ENCODE measurements at places on chromosomes 6 and 20.
A peak's percentile ranks its signal among the peaks of the same experiment; 100 is the strongest.

- DNase-seq = no peak
Observed at GRCh38 chr6:62808565-62809293, 402.5 kb upstream of the FKBP1C start.

GRCh38 chr6:33665957-33666356, 44.8 kb downstream of the ITPR3 start:
- no peak for DNase-seq

DNA sequence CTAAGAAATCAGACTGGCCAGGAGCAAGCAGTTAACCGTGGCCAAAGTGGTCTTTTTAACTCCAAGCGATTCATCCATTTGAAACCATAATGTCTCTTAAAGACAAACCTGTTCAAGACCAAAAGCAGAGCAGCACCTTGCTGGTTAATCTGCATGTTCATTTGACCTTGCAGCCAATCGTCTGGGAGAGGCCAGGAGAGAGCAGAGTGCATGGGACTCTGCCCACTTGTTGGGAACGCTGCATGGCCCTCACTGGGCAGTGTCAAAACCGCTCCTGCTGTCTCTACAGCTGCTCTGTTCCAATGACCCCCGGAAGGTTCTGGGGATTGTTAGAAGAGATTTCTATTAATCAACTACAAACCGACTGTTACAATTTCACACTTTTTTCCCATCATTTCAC, 79.6 kb downstream of the OLIG3 start:
- no peak for DNase-seq

DNA sequence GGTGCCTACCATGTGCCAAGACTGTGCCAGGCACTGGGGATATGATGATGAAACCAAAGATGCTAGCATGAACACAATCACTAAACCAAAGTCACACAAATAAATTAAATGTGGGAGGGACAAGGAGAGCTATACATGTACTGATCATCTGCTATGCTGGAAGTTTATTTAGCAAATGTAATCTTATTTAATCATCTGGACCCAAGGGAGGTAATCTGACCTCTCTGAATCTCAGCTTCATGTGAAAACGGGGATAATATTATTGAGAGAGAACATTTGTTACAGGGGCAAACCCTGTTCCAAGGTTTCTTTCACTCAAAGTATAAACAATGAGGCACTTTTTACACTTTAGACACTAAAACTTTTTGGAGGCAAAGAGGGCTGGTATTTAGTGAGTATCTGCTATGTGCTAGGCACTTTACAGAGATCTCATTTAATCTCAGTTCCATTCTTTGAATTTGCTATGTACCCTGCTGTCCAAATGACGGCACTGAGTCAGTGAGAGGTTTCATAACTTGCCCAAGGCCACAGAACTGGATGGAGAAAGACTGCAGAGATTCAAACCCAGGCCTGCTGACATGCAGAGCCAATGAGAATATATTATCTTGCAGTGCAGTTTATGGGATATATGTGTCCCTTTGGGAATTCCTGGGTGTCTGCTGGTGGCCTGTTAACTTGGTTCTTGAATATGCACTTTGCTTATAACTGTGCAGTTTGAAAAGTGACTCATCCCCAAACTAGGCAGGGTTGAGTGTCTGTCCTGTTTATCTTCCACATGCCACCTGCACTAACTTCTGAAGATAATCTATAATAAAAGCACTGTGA, 3.3 kb upstream of the ASXL1 start:
- peak; percentile 47 for DNase-seq

GRCh38 chr6:105781248-105781647, 304.9 kb upstream of the PRDM1 start:
- no peak for DNase-seq

DNA sequence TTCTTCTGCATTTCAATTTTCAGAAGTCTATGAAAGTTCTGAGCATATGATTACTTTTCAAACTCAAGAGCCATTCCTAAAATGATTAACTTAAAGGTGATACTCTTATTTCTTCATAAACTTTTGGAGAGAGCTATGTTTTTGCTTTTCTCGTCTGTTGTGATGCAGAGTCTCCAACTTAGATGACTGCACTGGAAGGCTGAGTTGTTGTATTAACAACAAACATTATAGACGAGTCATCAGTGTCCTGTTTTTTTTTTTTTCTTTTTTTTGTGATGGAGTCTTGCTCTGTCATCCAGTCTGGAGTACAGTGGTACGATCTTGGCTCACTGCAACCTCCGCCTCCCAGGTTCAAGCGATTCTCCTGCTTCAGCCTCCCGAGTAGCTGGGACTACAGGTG, 101.9 kb downstream of the CD109 start:
- DNase-seq = no peak

- no peak for DNase-seq
Observed at GRCh38 chr6:41965429-41966213, 24.0 kb upstream of the CCND3 start.

GRCh38 chr6:89144354-89144906, 1.4 kb upstream of the PM20D2 start:
- DNase-seq = no peak

- no peak for DNase-seq
Observed at GRCh38 chr6:167973148-167973885, 24.2 kb upstream of the KIF25 start.

GRCh38 chr20:64040231-64041039, 4.5 kb downstream of the C20orf204 start:
- DNase-seq = no peak

- no peak for DNase-seq
Observed at GRCh38 chr6:113772961-113773360, 84.2 kb upstream of the MARCKS start.

DNA sequence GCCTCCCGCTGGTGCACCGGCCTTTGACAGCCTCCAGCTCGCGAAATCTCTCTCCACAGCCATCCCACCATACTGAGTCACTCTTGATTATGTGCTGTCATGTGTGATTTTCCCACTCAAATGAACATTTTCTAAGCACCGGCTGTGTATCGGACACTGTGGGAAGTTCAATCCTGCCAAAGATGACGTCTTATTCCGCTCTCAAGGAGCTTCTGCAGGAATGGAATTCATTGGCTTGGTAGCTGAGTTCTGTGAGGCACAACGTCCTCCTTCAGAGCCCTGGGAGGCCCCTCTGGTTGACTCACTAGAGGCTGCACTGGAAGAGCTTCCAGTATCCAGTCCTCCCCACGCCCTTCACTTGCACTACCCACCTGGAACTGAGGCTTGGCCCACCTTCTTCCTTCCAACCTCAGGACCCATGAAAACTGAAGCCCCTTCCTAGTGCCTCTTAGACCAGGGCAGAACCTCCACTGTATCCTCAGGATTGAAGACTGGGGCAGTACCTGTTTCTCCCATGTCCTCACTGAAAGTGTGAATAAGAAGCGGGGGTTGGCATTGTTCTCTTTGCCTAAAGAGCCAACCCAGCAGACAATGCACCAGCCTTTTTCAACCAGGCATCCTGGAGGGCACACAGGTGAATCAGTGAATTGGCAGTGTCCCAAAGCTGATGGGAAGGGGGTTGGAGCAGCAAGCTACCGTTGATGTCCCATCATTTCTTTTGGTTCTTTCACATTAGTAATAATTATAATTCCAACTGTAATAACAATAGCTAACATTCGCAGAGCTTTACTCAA, 1.7 kb downstream of the UNC5CL start:
- DNase-seq = no peak

GRCh38 chr6:16721977-16722376, 39.3 kb downstream of the ATXN1 start:
- DNase-seq = no peak

DNA sequence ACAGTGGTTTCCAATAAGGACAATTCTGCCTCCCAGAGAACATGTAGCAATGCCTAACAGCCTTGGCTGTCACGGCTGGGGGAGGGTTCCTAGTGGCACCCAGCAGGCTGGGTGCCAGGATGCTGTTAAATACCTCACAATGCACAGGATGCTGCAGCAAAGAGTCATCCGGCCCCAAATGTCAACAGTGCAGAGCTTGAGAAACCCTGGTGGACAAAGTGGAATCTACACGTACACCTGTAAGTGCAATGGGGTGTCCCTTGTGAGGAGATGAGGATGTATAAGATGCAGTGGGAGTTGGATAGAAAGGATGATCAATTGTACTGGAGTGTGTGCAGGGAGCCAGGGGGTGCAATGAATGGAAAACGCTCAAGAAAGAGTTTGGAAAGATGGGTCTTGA, 142.4 kb downstream of the FNDC1 start:
- DNase-seq = no peak

DNA sequence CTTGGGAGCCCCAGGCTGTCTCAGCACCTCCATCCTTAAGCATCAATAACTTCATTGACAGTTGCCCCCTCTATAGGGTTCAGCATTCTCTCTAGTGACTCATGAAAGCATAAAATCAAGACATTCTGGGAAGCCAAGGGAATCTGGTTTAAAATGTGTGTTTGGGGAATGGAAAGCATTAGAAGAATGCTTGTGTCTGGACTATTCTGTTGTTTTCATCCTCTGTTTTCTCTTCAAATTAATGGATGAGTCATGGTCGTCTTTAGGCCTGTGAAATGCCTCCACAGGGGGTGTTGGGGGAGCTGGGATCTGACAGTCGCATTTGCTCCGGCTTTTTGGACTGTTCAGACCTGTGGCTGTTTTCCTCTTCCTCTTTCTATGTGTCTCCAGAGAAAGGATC, 279.7 kb downstream of the CDC5L start:
- peak; percentile 93 for DNase-seq

DNA sequence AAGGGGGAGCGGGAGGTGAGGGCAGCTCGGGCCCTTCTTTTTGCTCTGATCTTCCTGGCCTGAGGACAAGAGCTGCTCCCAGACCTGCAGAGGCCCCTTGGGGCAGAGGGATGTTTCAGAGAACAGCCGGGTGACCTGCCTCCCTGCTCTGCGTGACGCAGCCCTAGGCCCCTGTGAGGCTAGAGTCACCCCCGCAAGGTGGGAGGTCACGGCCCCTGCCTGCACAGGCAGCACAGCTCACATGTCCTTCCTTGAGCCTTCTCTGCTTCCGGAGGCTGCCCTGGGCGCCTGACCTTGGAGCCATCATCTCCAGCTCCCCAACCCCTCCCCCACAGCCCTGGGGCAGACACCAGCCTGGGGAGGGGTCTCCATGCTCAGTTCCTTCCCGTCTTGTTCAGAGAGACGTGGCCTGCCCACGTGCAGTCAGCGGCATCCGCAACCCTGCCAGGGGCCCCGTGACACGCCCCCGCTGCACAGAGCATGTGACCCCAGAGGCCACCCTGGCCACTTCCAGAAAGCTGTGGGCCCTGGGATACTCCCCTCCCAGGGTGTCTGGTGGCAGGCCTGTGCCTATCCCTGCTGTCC, at the start of gene BIRC7:
TSS of gene BIRC7 (plus strand) at position 507 of the 585 bp plus-strand sequence. CDS start 192 bp downstream, outside the sequence.
- DNase-seq = no peak

GRCh38 chr20:59628171-59628570, 23.8 kb downstream of the PHACTR3 start:
- DNase-seq = no peak

GRCh38 chr6:113903666-113904330, 46.7 kb downstream of the MARCKS start:
- peak; percentile 52 for DNase-seq

DNA sequence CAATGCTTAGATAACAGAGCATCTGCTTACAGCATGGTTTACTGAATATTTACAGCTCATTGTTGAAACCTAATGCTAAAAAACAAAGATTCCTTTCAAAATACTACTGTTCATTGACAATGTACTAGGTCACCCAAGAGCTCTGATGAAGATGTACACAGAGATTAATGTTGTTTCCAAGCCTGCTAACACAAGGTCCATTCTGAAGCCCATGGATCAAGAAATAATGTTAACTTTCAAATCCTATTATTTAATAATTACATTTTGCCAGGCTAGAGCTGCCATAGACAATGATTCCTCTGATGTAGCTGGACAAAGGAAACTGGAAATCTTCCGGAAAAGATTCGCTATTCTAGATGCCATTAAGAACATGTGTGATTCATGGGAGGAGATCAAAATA, 355.6 kb downstream of the TENT5A start:
- no peak for DNase-seq

GRCh38 chr6:37624121-37624520, 73.6 kb downstream of the MDGA1 start:
- no peak for DNase-seq

GRCh38 chr6:138310294-138310693, 67.4 kb upstream of the SMIM28 start:
- DNase-seq = no peak

- DNase-seq = no peak
Observed at GRCh38 chr20:3716195-3716834, 3.9 kb upstream of the SIGLEC1 start.

GRCh38 chr6:161949531-161949930, 675.7 kb upstream of the AGPAT4 start:
- DNase-seq = no peak

DNA sequence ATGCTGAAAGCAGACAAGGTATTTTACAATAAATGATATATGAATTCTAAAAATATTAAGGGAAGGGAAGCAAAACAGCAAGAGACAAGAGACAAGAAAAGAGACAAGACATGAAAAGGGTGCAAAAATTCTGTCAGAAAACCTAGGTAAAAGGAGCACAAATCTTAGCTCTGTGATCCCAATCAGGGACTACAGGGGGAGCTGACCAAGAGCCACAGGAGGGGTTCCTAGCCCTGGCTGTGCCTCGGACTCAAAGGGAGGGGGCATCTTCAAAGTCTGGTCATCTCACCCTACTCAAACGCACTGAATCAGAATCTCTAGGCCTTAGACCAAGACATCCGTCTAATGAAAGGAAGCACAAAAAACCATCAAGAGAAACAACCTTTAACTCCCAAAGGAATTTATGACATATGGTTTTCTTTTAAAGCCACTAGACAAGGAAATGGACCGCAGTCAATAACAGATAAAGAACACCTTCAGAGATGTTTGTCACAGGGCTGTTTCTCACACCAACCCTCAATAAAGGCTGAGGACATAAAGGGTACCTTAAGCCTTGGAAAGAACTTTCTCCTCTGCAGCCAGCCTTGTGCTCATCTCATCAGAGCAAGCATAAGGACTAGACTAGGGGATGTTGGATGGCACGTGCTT, 130.4 kb upstream of the CDYL start:
- DNase-seq = no peak

- no peak for DNase-seq
Observed at GRCh38 chr20:58331961-58332551, 22.5 kb downstream of the RAB22A start.

GRCh38 chr6:54877713-54878317, 31.2 kb downstream of the FAM83B start:
- no peak for DNase-seq

GRCh38 chr20:57566803-57567459, 6.0 kb downstream of the PCK1 start:
- no peak for DNase-seq

- peak; percentile 83 for DNase-seq
Observed at GRCh38 chr20:52490711-52491430, 299.3 kb upstream of the ZFP64 start.
